ENCODE measurements at places on chromosomes 7 and 10.

DNA sequence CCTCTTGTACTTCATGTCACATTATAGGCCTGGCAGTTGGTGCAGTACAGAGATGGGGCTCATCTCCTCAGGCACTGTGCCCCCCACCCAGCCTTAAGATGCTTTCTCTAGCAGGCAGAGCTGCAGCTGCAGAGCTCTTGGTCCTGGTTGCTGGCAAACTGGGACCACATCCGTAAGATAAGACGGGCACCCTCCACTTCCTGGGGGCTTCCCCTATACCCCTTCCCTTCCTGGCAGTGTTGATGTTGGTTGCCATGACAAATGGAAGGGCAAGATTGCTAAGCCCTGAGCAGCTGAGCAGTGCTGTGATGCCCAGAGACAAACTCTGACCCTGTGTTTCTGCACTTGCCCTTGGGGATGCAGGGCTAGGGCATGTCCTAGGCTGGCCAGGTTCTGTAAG lies 103.4 kb upstream of the ANLN start:
- no peak for DNase-seq

DNA sequence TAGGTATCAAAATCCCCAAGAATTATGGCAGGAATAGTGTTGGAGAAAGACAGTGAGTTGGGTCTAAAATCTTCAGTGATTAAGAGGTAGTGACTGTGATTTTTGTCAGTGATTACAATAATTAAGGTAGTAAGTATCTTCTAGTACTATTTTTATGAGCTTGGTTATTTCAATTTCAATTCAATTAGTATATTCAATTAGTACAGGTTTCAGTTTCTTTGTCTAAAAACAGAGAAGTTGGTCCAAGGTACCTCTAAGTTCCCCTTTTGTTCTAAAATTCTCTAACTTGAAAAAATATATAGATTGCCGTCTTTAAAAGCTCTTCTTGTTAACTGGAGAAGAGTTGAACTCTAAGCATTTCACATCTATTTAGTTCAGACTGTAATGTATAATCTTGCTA lies 82.9 kb downstream of the OTUD1 start:
- DNase-seq: no peak

- DNase-seq: no peak
Observed at GRCh38 chr7:39321909-39322498, 244.2 kb upstream of the YAE1 start.

GRCh38 chr10:4059471-4060138 lies 274.6 kb upstream of the KLF6 start:
- no peak for DNase-seq

DNA sequence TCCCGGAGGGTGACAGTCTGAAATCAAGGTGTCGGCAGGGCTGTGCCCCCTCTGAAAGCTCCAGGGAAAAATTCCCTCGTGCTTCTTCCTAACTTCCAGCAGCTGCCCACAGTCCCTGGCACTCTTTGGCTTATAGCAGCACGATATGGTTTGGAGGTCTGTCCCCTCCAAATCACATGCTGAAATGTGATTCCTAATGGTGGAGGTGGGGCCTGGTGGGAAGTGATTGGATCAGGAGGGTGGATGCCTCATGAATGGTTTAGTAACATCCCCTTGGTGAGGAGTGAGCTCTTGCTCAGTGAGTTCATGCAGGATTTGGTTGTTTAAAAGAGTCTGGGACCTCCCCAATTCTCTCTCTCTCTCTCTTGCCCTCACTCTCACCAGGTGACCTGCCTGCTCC lies 51.1 kb downstream of the GPAM start:
- DNase-seq: no peak

DNA sequence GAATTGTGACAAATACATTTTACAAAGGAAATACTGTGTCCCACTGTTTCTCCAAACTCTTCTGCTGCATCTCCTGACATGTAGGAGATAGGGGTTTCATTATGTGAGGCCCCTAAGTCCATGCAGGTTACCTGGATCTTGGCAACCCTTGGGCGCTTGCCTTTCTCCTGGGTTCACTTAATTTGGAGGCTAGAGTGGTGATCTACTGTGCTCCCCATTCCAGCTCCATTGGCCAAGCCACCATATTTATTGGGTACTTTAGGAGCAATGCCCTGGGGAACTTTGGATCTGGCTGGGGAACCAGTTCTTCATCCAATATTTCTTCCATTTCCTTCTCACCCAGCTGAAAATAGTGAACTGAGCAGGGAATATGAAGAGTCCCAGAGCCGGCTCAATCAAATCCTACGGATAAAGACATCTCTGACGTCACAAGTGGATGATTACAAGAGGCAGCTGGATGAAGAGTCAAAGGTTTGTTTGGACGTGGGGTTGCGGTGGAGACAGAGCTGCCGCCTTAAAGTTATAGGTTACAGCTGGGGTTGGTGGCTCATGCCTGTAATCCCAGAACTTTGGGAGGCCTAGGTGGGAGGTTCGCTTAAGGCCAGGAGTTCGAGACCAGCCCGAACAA lies 18.5 kb downstream of the MYH16 start:
- DNase-seq: no peak

DNA sequence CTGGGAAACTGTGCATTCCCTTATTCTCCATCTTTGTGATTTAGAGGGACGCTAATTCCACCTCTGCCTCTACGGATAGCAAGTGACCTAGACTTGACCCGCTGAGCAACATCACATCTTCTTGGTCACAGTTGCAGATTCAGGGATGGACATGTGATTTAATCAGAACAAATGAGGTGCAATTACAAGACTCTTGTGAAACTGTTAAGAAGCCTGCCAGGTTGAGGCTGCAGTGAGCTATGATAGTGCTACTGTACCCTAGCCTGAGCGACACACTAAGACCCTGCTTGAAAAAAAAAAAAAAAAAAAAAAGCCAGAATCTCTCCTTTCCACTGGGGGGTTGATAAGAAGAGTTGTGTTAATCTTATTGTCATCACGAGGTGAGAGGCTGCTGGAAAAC lies 14.4 kb downstream of the MPLKIP start:
- DNase-seq: no peak

GRCh38 chr7:84237533-84238173 lies 43.1 kb upstream of the SEMA3A start:
- peak; percentile 75 for DNase-seq

DNA sequence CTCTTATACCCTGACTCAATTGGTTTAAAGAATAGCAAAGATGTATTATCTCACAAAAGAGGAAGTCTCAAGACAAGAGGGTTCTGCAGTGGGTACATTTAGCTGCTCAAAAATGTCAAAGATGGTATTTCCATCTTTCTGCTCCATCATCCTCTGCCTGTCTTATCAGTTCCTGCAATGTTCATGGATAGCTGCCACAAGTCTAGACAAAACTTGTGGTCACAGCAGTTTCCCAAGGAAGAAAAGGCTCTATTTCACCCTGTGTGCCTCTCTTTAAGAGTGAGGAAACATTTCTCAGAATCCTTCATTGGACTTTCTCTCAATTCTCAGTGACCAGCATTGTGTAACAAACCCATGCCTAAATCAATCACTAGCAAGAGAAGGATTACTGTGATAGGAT lies 634.2 kb upstream of the AUTS2 start:
- DNase-seq: no peak

All from fibroblast of gingiva (primary cell).